ENCODE measurements at places on chromosomes 12 and 14. TPM values are rescaled to one million over a fixed set of nuclear protein-coding genes. Genes with fewer than 3 reads are reported as not detected.
A peak's percentile ranks its signal among the peaks of the same experiment; 100 is the strongest.

DNA sequence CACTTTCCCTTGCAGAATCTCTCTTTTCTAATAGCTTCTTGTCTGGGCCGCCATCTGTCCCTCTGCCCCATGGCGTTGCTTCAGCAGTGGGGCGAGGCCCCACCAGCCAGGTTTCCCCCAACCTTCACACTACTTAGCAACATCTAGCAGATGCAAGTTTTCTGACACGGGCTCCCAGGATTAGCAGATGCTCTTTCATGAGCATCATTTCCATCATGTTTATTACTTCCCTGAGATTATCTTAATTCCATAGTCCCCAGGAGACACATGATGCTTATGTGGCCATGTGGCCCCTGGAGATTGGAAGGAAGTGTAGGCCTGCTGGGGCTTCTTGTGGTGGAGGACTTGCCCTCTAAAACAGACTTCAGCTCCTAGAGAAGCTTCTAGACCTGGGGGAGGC lies 102.0 kb upstream of the MYL2 start:
- DNase-seq: no peak

DNA sequence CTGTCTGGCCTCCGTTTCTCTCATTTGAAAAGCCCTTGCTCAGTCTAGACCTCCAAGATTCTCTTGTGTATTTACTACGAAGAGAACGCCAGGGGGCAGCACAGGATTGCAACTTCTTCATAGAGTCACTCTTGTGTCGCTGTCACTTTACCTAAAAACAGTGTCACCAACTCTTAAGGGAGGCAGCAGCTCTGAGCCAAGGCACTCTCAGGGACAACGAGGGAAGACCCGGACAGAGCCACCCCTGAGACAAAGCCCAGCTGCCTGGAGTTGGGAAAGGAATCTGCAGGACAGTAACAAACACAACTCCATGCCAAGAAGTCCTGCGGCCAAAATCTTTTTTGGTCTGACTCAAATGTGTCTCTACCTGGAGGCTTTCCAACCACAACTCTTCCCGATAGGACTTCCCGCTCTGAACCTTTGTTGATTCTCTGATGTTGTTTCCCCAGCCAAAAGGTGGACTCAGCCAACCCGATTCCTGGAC lies 9.6 kb upstream of the RPAP3 start:
- DNase-seq: peak; percentile 94

GRCh38 chr14:87990682-87991081 lies 2.3 kb downstream of the GALC start:
- DNase-seq: no peak

GRCh38 chr14:47012533-47013280 lies 361.1 kb upstream of the RPL10L start:
- no peak for DNase-seq

DNA sequence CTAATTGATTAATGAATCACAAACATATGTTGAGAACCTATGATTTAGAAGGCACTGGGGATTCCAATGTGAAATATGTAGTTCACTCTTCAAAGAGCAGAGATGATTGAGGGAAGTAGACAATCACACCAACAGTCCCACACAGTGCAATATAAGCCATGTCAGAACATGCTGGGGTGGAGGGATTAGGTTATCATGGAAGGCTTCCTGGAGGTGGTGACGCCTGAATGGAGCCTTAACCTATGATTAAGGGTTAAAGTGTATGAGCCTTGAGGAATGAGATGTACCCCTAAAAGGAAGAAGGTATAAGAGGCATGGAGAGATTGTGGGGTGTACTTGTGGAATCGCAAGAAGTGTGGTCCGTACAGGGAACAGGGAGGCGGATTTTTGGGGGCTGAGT lies 31.3 kb downstream of the ERH start:
- DNase-seq: no peak

DNA sequence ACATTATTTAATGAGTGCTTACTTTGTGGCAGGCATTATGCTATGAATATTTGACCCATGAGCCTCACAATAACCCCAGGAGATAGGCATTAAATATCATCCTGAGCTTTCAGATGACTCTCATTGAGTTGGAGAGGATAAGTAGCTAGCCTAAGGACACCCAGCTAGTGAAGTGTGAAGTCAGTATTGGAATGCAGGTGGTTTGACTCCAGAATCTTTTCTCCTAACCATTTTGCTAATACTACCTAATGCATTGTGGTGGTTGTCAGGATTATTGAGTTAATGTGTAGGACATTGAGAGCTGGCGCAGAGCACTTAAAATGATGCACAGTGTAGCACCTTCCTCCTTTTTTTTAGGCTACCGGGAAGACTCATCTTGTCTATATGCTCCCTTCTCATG lies 3.8 kb upstream of the CDKL1 start:
- DNase-seq: no peak

GRCh38 chr14:79175671-79176070 lies 1005.5 kb downstream of the NRXN3 start:
- DNase-seq: no peak

- DNase-seq: no peak
These were observed 222.3 kb upstream of the NOVA1 start for GRCh38 chr14:26820138-26820537.

- no peak for DNase-seq
These were observed 285.3 kb downstream of the ZFP36L1 start for GRCh38 chr14:68507544-68508081.

GRCh38 chr12:42015051-42015461 lies 129.6 kb downstream of the GXYLT1 start:
- no peak for DNase-seq

GRCh38 chr12:96989916-96990315 lies 82.9 kb downstream of the NEDD1 start:
- peak; percentile 84 for DNase-seq

- DNase-seq: no peak
These were observed 85.1 kb upstream of the ARHGAP5 start for GRCh38 chr14:31992011-31992447.

DNA sequence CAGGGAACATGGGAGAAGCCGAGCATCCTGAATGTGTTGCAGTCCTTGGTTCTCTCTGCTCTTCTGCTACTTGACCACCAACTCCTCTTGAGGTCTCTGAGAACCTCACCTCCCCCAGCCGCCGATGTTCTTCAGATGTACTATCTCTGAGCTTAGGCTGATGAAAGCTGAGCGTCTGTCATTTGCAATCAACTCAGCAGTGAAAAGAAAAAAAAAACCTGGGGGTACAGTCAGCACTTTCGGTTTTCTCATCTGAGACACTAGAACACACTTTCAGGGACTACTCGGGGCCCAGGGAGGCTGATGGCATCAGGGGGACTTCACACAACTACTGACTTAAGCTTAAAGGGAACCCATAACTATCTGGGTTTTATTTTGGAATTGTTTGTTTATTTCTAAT lies 9.6 kb upstream of the FLVCR2 start:
- no peak for DNase-seq

GRCh38 chr14:92615451-92615850 lies 101.9 kb downstream of the RIN3 start:
- no peak for DNase-seq

EGLN3 gene
- total RNA-seq: 42.9 TPM

UTP20 gene
- 59.6 TPM for total RNA-seq

BHLHE41 gene
- 3.7 TPM for total RNA-seq

AGAP2 gene
- total RNA-seq: 1.1 TPM

AQP6 gene
- total RNA-seq: not detected

IRAK3 gene
- total RNA-seq: 1.6 TPM

C3AR1 gene
- total RNA-seq: not detected

PLCZ1 gene
- not detected for total RNA-seq

EIF2B1 gene
- 117 TPM for total RNA-seq

ADAM20 gene
- 2.1 TPM for total RNA-seq

PRICKLE1 gene
- 51.7 TPM for total RNA-seq
